ENCODE measurements at places on chromosomes 2 and 18.

DNA sequence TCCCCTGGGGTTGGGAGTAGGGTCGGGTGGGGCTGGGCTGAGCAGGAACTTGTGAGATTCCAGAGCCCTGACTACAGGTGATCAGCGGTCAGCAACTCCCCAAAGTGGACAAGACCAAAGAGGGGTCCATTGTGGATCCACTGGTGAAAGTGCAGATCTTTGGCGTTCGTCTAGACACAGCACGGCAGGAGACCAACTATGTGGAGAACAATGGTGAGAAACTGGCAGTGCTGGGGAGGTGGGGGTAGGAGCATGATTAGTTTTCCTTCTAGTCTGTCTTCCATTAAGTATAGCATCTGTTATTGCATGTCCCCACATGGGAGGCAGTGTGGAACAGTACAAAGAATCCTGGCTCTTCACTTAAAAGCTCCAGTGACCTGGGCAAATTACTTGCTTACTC is 23.7 kb downstream of the ZNF142 start:
- DNase-seq: no peak

DNA sequence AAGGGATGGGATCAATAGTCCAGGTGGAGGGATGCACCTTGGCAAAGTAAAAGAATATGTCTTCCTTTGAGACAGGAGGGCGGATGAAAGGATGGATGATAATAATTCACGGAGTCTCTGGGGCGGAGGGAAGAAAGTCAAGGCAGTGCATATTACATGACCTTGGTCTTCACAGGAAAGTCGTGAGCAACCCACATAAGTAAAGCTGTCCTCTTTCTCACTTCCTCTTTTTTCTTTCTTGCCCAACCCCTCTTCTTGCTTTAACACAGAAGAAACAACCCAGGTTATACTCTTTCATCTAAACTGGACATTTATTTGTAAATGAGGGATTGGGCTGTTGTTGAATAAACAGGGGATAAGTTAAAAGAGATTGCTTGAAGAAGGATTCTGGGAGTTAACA is 168.7 kb upstream of the SKOR2 start:
- DNase-seq: no peak

DNA sequence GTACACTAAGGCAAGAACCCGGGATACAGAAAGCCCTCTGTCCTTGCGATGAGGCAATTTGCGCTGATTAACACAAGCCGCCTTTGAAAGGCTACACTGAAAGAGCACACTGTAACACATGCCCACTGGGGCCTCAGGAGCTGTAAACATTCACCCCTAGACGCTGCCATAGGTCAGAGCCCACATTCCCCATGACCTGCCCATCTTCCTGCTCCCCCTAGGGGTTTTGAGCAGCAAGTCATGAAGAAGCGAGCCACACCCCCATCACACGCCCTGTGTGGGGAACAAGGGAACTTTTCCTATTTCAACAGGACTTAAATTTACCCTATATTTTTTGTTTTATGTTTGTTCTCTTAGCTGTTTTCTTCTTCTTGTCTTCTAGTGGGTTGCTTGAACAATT is 47.8 kb upstream of the SLC4A10 start:
- DNase-seq: peak; percentile 4

GRCh38 chr2:47697000-47697601 is 85.8 kb upstream of the MSH6 start:
- DNase-seq: no peak

- DNase-seq: no peak
Measured at GRCh38 chr2:31258351-31258750, 24.4 kb downstream of the EHD3 start.

GRCh38 chr2:239630618-239631286 is 229.9 kb upstream of the HDAC4 start:
- DNase-seq: no peak

DNA sequence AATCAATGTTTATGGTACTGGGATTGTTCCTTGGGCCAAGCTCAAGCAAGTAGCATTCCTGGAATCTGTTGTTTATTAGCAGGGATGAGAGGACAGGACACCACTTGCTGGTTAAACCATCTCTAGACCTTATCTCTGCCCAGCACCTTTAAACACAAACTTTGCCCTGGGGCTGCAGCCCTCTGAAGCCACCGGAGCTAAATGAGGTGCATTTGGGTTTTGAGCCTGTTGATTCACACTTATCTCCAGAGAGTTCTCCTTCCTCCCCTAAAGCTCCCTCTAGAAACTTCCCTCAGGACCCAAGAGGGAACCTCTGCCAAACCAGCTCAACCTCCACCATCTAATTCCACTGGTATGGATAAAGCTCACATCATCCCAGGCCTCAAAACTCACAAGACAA is 94.8 kb upstream of the EPAS1 start:
- DNase-seq: no peak

- no peak for DNase-seq
Measured at GRCh38 chr2:136783856-136784255, 18.5 kb downstream of the THSD7B start.

- DNase-seq: no peak
Measured at GRCh38 chr18:46408334-46408987, 248.6 kb downstream of the LOXHD1 start.

DNA sequence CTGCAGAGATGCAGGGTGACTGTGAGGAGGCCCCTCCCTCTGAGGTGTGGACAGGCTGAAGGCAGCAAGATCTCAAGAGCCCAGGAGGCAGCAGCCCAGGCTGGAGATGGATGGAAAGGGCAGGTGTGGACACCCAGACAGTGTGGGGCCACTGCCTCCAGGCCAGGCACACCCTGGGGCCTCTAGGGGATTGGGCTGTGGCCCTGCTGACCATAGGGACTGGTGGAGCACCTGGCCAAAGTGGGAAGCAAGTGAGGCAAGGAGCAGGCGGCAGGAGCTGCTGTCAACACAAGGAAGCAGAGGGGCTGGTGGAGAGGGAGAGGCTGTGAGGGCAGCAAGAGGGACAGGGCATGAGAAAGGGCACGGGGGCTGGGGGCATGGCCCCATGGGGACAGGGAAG is 10.8 kb downstream of the SNED1 start:
- no peak for DNase-seq

GRCh38 chr2:23377771-23378170 is 7.2 kb upstream of the KLHL29 start:
- no peak for DNase-seq

GRCh38 chr2:159133797-159134196 is 152.7 kb downstream of the WDSUB1 start:
- DNase-seq: no peak

- no peak for DNase-seq
Measured at GRCh38 chr2:58571181-58571852, 330.2 kb upstream of the FANCL start.

DNA sequence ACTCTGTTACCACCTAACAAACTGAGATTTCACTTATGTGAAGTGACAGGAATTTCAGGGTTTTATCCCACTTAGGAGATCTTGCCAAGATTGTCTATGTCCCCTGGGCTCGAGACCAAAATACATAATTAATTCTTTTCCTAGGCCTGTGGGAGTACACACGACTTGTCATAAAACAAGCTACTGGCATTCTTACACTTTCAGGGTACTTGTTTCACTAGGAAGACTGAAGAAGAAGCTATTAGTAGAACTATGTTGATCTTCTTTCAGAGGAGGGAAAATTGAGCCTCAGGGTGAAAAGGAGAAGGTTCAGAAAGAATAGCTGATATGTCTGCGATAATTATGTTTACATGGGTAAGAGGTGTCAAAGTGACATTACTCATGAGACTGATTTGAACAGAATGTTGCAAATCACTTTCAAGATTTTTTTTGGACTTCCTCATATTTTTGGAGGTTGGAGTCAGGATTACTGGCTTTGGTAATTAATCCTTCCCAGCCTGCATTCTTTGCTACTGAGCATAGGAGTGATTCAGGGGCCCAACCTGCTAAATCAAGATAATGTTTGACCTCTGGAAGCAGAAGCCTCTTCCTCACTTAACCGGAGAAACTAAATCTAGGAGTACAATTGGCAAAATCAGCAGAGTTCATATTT is 240.0 kb upstream of the NT5C1B start:
- DNase-seq: no peak

DNA sequence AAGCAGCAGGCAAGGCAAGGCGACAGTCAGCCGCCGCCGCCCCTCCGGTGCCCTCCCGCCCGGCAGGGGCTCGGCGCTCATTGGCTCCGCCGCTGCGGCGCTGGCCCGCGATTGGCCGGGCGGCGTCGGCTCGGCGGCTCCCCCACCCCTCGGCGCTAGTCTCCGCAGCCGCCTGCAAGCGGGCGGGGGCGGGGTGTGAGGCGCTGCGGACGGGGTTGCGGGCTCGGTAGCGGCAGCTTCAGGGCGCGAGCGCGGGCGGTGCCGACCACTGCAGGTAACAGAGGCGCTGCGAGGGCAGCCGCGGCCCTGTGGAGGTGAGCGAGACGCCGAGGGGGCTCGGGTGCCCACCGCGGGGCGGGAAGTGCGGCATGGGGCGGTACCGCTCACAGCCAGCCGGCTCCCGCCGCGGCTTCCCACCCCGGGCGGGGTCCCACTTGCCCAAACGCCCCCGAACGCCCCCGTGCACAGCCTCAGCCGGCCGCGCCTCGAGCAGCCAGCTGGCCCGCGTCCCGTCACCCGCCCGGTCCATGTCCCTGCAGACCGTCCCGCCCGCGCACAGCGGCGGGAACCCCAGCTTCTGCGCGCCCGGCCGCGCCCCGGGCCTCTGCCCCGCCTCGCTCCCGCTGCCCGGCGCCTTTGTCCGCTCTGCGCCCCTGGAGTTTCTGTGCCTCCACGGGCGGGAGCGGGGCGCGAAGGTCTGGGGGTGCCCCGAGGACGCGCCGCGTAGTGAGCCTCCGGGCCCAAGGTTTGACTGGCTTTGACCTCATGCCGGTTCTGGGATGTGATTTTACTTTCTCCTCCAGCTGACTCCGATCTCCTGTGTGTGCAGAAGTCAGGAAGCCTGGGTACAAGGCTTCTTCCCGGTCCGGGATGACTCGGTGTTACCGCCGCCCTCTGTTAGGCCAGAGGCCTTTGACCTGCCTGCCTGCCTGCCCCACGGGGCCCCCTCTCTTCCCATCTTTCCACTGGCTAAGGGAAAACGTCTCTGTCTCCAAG is at the start of gene SANBR:
Gene SANBR, plus strand, starts transcription at position 158 of the 996 bp plus-strand sequence. CDS start 4,480 bp downstream, outside the sequence.
- peak; percentile 73 for DNase-seq

- no peak for DNase-seq
Measured at GRCh38 chr18:29457316-29457889, 1280.5 kb upstream of the CDH2 start.

- DNase-seq: no peak
Measured at GRCh38 chr2:207812058-207812725, 42.5 kb upstream of the FZD5 start.

DNA sequence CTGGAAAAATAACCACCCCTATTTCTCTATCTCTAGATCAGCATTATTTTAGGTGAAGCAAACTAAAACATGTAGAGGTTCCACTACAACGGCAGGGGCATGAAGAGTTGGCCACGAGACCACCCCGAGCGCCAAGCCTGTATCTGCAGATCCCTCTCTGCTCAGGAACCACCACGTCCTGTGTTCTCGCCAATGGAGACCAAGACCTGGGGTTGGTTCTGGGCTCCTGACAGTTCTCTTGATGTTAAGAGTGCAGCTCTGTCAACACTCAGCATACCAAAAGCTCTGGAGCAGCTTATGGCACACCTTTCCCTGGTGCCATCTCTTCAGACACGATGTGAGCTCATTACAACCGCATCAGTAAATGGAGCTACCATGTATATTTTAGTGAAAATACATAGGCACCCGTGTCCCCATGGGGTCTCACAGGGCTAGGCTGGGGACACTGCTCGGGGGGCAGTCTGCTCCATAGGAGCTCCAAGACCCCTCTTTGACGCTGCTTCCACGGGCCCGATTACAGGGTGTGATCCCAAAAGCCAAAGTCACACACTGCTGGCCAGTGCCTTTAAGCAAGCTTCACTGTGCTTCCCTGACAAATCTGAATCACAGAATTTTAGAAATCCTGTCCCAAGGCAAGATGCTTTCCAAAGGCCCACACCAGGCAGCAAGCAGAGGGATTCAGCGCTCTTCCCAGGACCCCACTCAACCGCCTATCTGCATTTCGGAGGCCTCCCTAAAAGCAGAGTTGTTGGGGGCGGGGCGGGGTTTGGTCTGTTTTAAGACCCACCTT is 72.2 kb downstream of the EMILIN2 start:
- DNase-seq: no peak
